ENCODE measurements at places on chromosomes 11 and 22.

DNA sequence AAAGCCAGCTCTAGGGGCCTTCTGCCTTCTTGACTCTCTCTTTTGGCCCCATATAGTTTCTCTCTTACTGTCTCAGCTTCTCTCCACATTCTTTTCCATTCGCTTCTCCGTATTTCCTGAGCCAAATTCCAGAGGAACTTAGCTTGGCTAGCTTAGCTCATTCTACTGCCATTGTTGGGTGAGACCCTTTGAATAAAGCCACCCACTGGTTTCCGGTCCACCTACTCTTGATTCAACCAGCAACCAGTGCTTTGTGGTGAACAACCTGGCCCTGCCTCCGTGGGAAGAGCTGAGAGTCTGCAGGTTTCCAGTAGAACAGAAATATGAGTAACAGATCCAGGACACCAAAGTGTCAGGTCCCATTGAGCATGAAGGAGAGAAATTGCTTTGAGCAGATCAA is 81.3 kb upstream of the ARHGAP20 start:
- DNase-seq: no peak

- DNase-seq: no peak
These were observed 616.6 kb downstream of the TBC1D22A start for GRCh38 chr22:47379037-47379436.

DNA sequence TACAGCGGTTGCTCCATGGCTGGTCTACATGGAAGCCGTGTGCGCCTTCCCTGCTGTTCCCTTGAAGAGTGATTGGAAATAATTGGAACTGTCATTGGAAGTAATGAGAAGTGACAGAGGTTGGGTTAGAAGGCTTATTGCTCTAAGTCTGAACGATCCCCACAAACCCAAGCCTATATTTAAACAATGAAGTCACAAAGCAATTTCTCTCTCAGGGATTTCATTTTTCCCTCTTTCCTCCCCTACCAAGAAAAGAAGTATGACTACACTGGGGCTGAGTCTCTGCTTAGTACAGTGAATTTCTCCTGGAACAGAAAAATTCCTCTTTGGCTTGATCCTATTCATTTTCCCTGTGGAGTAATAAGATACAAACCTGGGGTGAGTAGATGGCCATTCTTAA is 7.8 kb downstream of the CLMP start:
- DNase-seq: no peak

- DNase-seq: no peak
These were observed 68.7 kb downstream of the DDX10 start for GRCh38 chr11:108733479-108734116.

DNA sequence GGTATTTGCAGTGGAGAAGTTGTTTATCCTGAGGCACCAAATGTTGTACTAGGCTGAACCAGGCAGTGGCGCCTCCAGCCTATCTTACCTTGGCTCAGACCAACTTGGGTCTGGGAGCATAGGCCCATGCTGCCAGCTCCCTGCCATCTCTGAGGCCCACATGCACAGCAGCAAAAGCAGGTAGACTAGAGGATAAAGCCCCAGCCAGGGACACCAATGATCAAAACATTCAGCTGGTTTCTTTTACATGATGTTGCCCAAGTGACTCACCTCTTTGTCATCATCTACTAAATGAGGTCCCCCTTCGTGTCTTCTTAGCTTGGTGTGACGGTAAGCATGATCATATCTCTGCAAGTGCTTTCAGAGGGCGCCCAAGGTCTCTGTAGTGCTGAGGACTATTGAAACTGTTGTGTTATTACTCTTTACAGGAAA is 112.1 kb upstream of the DRD2 start:
- no peak for DNase-seq

- DNase-seq: no peak
These were observed 84.7 kb downstream of the DGCR2 start for GRCh38 chr22:19037282-19038163.

GRCh38 chr11:121383716-121384115 is 68.4 kb upstream of the SORL1 start:
- DNase-seq: no peak

DNA sequence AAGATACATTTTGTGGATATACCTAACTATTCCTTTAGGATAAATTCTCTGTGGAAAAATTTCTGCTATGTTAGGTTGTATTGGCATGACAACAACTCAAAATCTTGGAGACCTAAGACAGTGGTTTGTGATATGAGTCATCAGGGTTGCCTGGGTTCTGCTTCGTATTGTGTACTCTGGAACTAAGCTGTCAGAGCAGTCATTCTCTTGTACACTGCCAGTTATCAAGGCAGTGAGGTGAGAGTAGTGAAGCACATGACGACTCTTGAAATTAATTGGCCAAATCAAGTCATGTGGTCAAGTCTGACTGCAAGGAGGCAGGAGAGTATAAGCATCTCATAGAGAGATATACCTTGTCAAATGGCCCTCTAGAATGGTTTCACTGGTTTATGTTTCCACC is 104.4 kb downstream of the FANCF start:
- DNase-seq: no peak

Data from iPS DF 6.9 (cell line).